CD4-positive, CD25-positive, alpha-beta regulatory T cell (primary cell): ENCODE measurements at places on chromosomes 2 and 18. TPM values are rescaled to one million over a fixed set of nuclear protein-coding genes. Genes with fewer than 3 reads are reported as not detected.
A peak's percentile ranks its signal among the peaks of the same experiment; 100 is the strongest.

- no peaks in the 10 kb centered on the region for H3K4me1 ChIP-seq
- no peak overlapping the region for H3K4me3 ChIP-seq
- DNase-seq: peak; percentile 31
- no peaks in the 10 kb centered on the region for H3K36me3 ChIP-seq
These were observed 61.2 kb upstream of the CUL3 start for GRCh38 chr2:224646242-224646846.

DNA sequence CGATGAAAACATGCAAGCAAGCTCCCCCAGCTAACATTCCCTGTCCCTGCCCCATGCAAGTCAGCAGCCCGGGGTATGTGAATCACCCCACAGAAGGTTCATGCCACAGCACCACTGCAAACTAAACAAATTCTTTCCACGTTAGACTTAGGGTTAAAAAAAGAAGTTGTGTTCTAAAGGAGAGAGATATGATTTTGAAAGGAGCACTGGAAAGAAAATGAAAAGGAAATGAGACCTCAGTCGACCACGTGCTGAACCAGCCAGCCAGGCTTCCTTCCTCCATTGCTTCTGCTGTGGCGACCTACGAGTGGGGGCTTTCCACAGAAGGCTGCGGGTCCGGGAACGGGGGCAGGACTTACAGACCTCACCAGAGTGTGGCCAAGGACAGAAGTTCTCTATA is 52.0 kb downstream of the ARL4C start:
- H3K4me1 ChIP-seq: peaks cover 86% of the 10 kb centered on the region
- H3K4me3 ChIP-seq: peak overlapping the region; percentile 47
- H3K27ac ChIP-seq: peak overlapping the region; percentile 95
- DNase-seq: peak; percentile 59
- peaks cover 12% of the 10 kb centered on the region for H3K36me3 ChIP-seq
- H3K27me3 ChIP-seq: no peaks in the 10 kb centered on the region

DNA sequence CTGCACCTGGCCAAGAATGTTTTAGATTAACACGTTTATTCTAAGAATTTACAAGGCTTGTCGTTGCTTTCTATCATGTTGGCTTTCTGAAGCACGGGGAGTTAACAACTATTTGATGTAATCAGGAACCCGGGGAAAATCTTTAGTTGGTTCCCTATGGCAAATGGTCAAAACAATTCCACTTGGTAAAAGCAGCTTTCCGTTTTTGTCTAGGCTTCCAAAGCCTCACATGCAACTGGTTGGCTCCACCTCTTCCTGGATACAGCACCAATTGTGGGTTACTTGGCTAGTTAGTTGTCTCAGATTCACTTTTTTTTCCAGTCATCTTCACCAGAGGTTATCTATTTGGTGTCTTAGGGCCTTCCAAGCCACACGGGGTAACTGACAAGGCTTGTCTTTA is 2.8 kb downstream of the COLEC12 start:
- no peaks in the 10 kb centered on the region for H3K36me3 ChIP-seq
- no peak overlapping the region for H3K4me3 ChIP-seq
- no peak overlapping the region for H3K27ac ChIP-seq

- H3K27ac ChIP-seq: peak overlapping the region; percentile 94
- H3K4me1 ChIP-seq: peaks cover 44% of the 10 kb centered on the region
- peaks cover 2% of the 10 kb centered on the region for H3K27me3 ChIP-seq
- peak; percentile 85 for DNase-seq
- peak overlapping the region; percentile 100 for H3K4me3 ChIP-seq
- peaks cover 19% of the 10 kb centered on the region for H3K36me3 ChIP-seq
These were observed 1.1 kb upstream of the CXCR4 start for GRCh38 chr2:136118819-136119716.

DNA sequence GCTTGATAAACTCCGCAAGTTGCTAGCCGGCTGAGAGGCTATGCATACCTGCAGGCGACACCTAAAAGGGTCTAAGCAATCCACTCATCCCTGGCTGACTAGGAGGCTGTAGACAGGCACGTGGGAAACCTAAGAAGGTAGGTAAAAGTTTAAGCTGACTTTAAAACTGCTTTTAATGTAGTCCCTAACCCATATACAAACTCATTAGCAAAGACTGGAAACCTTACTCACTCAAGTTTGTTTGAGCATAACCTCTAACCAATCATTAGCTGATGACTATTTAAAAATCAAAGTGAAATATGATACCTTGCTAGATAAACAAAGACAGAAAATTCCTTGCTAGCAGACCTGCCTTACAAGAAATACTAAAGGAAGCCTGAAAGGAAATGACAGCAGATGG is 106.4 kb downstream of the EXOC6B start:
- no peak overlapping the region for H3K27ac ChIP-seq
- no peak overlapping the region for H3K4me3 ChIP-seq
- no peaks in the 10 kb centered on the region for H3K4me1 ChIP-seq
- no peaks in the 10 kb centered on the region for H3K36me3 ChIP-seq
- no peaks in the 10 kb centered on the region for H3K27me3 ChIP-seq

The NT5DC4 gene
- not detected for total RNA-seq

The FBLN7 gene
- total RNA-seq: 19.3 TPM

The LHCGR gene
- total RNA-seq: not detected
